ENCODE measurements at places on chromosomes 5 and 9. TPM values are rescaled to one million over a fixed set of nuclear protein-coding genes. Genes with fewer than 3 reads are reported as not detected.

The PCDHB16 gene
- not detected for total RNA-seq

The C9orf153 gene
- 0.33 TPM for total RNA-seq

The LCN9 gene
- total RNA-seq = not detected

The PCDHB9 gene
- total RNA-seq = not detected

The ANKRD18B gene
- 0.65 TPM for total RNA-seq

The PCDHA1 gene
- not detected for total RNA-seq

The WNT8A gene
- total RNA-seq = not detected

The PTGES2 gene
- 84.6 TPM for total RNA-seq

The EFNA5 gene
- total RNA-seq = not detected

The KCNV2 gene
- not detected for total RNA-seq

The IFNK gene
- not detected for total RNA-seq

The RBM18 gene
- 24.9 TPM for total RNA-seq

The GARNL3 gene
- total RNA-seq = 3.3 TPM

The SURF6 gene
- 28.8 TPM for total RNA-seq

The PDE4D gene
- total RNA-seq = 47.7 TPM

The DAB2 gene
- total RNA-seq = not detected

The PITX1 gene
- total RNA-seq = 0.78 TPM

All from activated CD4-positive, alpha-beta T cell treated with anti-CD3 and anti-CD28 coated beads, Interleukin-2, amount 10 ng/mL, durations not matched to agents 24 days and 14 days (primary cell).